Astrocyte (in vitro differentiated cells and primary cell): ENCODE measurements at places on chromosomes 6 and 20.

DNA sequence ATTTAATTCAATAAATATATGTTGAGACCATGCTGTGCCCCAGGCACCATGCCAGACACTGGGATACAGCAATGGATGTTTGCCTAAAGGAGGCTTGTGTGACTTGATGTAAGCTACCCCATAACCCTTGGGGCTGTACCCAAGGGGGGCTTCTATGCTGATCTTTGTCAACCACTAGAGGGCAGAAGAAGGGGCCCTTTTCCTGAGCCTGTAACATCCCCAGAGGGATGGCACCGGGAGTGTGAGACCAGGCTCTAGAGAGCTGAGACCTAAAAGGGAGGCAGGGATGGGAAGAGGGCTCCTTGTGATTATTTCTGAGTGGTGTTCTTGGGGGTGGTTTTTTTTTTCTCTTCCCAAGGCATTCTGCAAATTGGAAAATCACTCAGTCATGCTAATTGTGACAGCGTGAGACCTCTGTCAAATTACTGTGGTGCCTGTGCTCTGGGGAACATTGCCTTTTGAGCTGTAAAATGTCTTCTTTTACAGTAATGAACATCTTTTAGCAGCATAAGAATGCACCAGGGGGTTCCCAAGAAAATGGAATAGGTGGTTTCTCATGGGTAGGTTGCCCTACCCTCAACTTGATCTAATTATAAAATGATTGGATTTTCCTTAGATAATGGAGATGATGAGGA is 138.7 kb upstream of the SLC24A3 start:
- H3K4me1 ChIP-seq: no peaks in the 10 kb centered on the region
- no peak overlapping the region for H3K27ac ChIP-seq
- H3K36me3 ChIP-seq: no peaks in the 10 kb centered on the region
- no peak for DNase-seq

DNA sequence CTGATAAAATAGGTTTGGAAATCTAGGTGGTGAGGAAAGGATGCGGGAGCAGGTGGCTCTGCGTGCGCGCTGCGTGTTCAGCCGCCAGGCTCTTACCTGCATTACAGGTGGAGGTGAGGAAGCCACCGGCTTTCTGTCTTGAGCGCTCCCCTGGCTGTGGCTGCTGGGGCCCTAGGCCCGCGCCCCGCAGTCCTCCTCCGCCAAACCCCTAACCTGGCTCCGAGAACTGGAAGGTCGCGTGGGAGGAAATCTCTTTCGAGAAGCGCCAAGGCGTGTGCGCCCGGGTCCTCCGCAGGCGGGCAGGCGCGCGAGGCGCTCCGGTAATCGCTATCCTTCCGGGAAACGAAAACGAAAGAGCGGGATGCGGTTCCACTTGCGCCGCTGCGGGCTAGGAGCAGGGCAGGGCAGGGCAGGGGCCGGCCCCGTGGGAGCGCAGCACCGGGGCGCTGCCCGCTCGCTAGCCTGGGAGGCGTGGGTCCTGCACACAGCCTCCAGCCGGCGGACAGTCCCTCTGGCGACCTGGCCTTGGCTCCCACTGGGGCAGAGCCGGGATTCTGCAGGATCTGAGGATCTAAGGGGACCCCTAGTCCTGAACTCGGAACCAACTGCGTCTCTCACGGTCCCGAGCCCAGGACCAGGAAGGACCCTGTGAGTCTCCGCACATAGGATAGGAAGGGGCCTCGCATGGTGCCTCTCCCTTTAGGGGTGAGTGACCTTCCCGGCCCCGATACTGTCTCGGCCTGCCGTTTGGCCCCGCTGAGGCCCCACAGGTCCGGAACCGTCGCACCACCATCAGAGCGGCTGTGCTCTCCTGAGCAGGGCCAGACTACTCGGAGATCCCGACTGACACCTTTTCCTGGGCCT is at the start of gene ETV7:
ETV7 (minus strand) TSS at position 230 of the 864 bp plus-strand sequence; CDS start at position 102, 128 bp downstream.
- peaks cover 28% of the 10 kb centered on the region for H3K27me3 ChIP-seq
- H3K4me1 ChIP-seq: peaks cover 12% of the 10 kb centered on the region
- H3K27ac ChIP-seq: no peak within 1 kb of the TSS
- no peak for DNase-seq

DNA sequence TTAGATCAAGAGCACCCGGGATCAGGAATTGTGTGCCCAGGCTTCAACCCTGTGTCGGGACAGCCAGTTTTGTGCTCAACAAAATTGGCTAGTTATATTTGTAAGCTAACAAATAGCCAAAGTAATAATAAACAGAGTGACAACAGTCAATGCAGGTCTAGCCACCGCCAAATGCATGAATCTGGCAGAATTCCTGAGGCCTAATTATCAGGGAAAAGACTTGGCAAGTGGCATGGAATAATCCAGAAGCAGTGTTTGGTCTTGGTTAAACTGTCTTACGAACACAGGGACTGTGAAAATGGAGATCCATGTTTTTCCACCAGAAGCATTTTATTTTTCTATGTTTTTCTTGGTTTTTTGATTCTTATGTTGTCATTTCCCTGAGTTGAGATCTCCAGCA is 268.8 kb downstream of the ZNF217 start:
- no peak for DNase-seq
- no peaks in the 10 kb centered on the region for H3K36me3 ChIP-seq
- H3K27ac ChIP-seq: no peak overlapping the region
- H3K27me3 ChIP-seq: no peaks in the 10 kb centered on the region

- H3K4me1 ChIP-seq: peaks cover 32% of the 10 kb centered on the region
- H3K36me3 ChIP-seq: peaks cover 12% of the 10 kb centered on the region
- H3K27ac ChIP-seq: no peak overlapping the region
- no peak overlapping the region for H3K4me3 ChIP-seq
- DNase-seq: no peak
Measured at GRCh38 chr6:105322499-105323225, 80.2 kb downstream of the PREP start.

GRCh38 chr20:50387996-50388332 is 122.2 kb upstream of the PTPN1 start:
- H3K4me1 ChIP-seq: peaks cover 9% of the 10 kb centered on the region
- H3K36me3 ChIP-seq: no peaks in the 10 kb centered on the region
- H3K27ac ChIP-seq: no peak overlapping the region
- H3K27me3 ChIP-seq: no peaks in the 10 kb centered on the region
- H3K4me3 ChIP-seq: no peak overlapping the region

DNA sequence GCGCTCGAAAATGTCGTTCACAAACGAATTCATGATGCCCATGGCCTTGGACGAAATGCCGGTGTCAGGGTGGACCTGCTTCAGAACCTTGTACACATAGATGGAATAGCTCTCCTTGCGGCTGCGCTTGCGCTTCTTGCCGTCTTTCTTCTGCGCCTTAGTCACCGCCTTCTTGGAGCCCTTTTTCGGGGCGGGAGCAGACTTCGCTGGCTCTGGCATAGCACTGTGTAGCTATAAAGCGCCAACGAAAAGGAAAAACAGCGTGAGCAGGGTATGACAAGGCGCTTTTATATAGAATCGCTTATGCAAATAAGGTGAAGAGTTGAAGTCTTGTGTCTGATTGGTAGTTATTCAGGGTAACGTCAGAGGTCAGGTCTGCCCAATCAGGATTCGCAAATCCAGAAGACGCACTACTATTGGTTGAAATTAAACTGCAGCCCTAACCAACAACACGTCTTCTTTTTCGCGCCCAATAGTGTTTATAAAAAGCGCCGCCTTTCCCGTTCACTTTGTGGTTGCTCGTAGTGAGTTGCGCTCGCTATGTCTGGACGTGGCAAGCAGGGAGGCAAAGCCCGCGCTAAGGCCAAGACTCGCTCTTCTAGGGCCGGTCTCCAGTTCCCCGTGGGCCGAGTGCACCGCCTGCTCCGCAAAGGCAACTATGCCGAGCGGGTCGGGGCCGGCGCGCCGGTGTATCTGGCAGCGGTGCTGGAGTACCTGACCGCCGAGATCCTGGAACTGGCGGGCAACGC is 114.8 kb upstream of the PRSS16 start:
- peak overlapping the region; percentile 72 for H3K4me3 ChIP-seq
- peak; percentile 99 for DNase-seq
- peak overlapping the region; percentile 87 for H3K27ac ChIP-seq
- H3K36me3 ChIP-seq: no peaks in the 10 kb centered on the region

DNA sequence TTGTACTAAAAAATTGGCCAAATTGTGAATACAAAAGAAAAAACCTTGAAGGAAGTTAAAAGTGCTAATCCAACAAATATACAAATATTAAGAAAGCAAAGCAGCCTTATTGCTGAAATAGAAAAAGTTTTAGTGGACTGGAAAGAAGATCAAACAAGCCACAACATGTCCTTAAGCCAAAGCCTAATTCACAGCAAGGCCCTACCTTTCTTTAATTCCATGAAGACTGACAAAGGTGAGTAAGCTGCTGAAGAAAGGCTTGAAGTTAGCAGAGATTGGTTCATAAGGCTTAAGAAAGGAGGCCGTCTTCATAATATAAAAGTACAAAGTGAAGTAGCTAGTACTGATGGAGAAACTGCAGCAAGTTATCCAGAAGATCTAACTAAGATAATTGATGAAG is 53.5 kb downstream of the TINAG start:
- H3K27me3 ChIP-seq: no peaks in the 10 kb centered on the region
- H3K36me3 ChIP-seq: no peaks in the 10 kb centered on the region
- H3K4me1 ChIP-seq: no peaks in the 10 kb centered on the region
- H3K4me3 ChIP-seq: no peak overlapping the region

DNA sequence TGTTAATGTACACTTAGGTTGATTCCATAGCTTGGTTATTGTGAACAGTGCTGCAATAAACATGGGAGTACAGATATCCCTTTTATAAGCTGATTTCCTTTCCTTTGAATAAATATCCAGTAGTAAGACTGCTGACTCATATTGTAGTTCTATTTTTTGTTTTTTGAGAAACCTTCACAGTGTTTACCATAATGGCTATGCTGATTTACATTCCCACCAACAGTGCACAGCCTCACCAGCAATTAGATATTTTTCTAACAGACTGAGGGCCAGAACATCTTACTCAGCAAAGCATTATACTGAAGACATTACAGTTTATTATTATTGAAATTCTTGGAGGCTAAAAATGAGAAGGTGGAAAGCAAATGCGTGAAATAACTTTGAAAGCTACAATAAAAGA is 187.3 kb upstream of the HEY2 start:
- H3K27me3 ChIP-seq: no peaks in the 10 kb centered on the region
- no peak for DNase-seq
- no peaks in the 10 kb centered on the region for H3K4me1 ChIP-seq
- H3K27ac ChIP-seq: no peak overlapping the region
- H3K36me3 ChIP-seq: no peaks in the 10 kb centered on the region
- no peak overlapping the region for H3K4me3 ChIP-seq

DNA sequence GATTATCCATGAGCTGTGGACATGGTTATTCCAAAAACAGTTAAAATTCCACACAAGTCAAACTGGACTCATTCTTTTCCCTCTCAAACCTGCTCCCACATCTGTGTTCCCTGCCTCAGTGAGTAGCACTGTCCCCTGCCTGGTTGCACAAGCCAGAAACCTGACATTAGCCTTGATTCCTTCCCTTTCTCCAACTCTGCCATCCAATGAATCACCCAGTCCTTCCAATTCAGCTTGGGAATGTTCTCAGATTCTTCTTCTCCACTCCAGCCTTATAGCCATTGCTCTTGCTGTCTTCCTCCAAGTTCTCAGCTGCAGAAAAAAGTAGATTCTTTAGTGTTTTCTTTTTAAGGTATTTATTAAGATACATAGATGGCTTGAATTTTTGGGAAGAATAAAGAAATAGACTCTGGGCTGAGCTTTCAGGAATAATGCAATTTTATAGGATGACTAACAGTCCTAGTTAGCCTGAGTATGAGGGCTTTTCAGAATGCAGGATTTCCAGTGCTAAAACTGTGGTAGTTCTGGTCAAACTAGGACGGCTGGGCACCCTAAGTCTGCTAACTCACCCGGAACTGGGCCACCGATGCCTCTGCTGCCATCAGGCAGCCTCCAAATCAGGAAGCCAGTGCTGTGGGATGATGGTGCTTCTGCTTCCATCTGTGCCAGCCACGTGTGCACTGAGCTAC is 18.2 kb upstream of the SASH1 start:
- H3K27ac ChIP-seq: no peak overlapping the region
- no peaks in the 10 kb centered on the region for H3K27me3 ChIP-seq
- peaks cover 12% of the 10 kb centered on the region for H3K4me1 ChIP-seq
- peak; percentile 36 for DNase-seq
- H3K36me3 ChIP-seq: no peaks in the 10 kb centered on the region
- no peak overlapping the region for H3K4me3 ChIP-seq

- DNase-seq: no peak
- peaks cover 11% of the 10 kb centered on the region for H3K4me1 ChIP-seq
- no peak overlapping the region for H3K4me3 ChIP-seq
- H3K36me3 ChIP-seq: no peaks in the 10 kb centered on the region
- H3K27ac ChIP-seq: no peak overlapping the region
- peaks cover 12% of the 10 kb centered on the region for H3K27me3 ChIP-seq
Measured at GRCh38 chr20:36086767-36087166, 67.8 kb upstream of the EPB41L1 start.

- H3K36me3 ChIP-seq: peaks cover 11% of the 10 kb centered on the region
- DNase-seq: peak; percentile 94
- H3K4me1 ChIP-seq: peaks cover 26% of the 10 kb centered on the region
- no peaks in the 10 kb centered on the region for H3K27me3 ChIP-seq
- peak overlapping the region; percentile 8 for H3K4me3 ChIP-seq
Measured at GRCh38 chr6:41917528-41917927, 3.4 kb downstream of the MED20 start.

DNA sequence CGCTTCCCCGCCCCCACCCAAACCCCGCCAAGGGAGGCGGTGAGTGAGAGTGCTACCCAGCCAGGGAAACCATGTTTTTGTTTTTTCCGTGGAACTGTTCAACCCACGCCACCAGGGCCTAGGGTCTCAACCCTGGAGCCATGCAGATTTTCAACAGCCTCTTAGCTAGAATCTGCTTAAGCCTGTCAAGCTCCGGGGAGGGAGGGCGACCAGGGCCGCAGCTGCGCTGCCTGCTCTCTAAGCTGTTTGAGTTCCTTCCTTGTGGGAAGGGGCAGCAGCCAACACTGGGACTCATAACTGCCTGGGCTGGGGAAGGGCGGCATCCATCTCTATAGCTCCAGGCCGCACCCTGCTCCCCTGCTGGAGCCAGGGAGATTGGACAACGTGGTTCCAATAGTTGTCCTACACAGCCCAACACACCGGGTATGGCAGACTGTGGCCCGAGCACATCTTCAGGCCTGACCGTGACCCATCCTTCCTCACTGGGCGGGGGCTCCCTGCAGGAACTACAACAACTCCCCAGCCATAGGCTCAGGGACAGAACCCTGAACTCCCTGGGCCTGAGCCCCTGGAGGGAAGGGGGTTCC is 1065.7 kb upstream of the MANEA start:
- no peaks in the 10 kb centered on the region for H3K36me3 ChIP-seq
- H3K4me3 ChIP-seq: no peak overlapping the region
- no peaks in the 10 kb centered on the region for H3K27me3 ChIP-seq
